Activated CD4-positive, alpha-beta memory T cell treated with anti-CD3 and anti-CD28 coated beads for 36 hours (primary cell): ENCODE measurements at places on chromosomes 13 and 19.
A peak's percentile ranks its signal among the peaks of the same experiment; 100 is the strongest.

DNA sequence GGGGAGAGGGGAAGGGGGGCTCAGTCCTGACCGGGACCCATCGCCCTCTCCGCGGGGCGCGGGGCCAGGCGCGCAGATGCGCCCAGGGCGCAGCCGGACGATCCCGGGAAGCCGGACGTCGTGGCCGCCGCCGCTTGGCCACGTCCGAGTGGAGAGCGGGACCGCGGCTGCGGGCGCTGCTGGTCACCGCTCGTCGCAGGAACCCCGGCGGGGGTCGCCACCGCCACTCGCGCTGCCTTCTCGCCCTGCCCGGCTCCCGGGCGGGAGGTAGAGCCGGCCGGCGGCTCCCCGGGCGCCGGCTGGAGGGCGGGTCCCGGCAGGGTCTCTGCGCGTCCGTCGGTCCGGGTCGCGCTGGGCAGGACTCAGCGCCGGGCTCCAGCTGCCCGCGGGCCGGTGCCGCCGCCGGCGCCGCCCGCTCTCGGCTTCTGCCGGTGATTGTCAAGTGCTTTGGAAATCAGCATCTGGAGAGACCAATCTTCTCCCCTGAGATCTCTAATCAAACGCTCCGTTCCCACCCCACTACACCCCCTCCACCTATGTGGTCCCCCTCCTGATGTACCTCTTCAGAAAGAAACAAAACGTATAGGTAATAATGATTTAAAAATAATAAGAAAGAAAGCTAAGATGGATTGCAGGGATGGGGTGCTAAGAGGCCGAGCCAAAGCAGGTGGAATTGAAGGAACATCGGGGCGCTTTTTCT is 464.4 kb downstream of the ITGBL1 start:
- no peak for DNase-seq

GRCh38 chr13:99085139-99085807 is 107.4 kb upstream of the DOCK9 start:
- DNase-seq: peak; percentile 30

- no peak for DNase-seq
Measured at GRCh38 chr19:6267552-6268381, 12.0 kb downstream of the MLLT1 start.

GRCh38 chr19:1214299-1214861 is 8.8 kb downstream of the STK11 start:
- no peak for DNase-seq

DNA sequence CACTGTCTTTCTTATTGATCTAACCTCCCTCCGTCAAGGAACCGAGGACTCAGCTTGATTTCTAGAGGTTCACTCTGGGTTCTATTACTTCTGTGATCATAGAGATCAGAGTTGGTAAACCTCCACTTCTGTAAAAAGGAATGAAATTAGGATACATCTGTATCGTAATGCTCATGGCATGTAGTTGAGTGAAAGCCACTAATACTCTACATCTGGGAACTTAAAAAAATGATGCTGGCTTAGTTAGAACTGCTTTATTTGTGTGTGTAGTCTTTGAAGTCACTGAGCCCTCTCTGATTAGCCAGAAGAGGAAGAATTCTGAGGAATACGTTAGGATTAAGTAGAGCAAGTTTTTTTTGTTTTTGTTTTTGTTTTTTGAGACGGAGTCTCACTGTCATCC is 140.8 kb downstream of the GGACT start:
- no peak for DNase-seq

DNA sequence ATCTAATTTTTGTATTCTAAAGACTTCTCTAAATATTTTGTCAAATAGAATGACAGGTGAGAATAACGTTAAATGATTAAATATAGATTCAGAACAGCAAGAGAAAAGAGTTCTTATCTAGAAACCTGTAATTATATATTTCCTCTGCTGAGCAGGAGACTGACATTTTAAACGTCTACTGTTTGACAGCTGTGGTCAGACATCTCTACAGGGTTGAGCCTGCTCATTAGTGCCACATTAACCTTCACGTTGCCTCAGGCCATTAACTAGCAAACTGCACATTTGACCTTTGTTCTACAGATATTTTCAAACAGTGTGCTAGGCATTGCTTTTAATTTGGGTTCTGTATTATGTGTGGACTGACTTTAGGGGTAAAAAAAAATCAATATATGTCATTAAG is 347.5 kb downstream of the GPC5 start:
- no peak for DNase-seq

GRCh38 chr19:35429698-35430408 is 18.2 kb upstream of the FFAR2 start:
- no peak for DNase-seq

GRCh38 chr19:29285878-29286277 is 72.9 kb upstream of the UQCRFS1 start:
- DNase-seq: no peak

- no peak for DNase-seq
Measured at GRCh38 chr13:107960301-107960700, 255.0 kb downstream of the LIG4 start.

DNA sequence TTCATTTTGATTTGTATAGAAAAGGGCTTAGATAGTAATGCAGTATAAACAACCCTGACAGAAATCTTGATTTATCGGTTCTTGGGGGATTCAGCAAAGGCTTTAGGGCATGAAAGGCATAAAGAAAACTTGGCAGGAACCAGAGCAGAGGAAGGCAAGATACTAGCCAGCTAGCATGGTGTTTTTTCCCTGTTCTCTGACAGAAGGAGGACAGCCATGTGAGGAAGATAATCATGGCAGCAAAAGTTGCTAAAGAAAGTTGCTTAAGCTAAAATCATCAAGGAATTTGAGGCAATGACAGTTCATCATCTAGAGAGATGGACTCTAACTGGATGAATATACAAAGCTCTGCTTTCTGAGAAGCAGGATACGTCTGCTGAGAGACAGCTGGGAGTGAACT is 294.1 kb downstream of the KCNRG start:
- DNase-seq: no peak

DNA sequence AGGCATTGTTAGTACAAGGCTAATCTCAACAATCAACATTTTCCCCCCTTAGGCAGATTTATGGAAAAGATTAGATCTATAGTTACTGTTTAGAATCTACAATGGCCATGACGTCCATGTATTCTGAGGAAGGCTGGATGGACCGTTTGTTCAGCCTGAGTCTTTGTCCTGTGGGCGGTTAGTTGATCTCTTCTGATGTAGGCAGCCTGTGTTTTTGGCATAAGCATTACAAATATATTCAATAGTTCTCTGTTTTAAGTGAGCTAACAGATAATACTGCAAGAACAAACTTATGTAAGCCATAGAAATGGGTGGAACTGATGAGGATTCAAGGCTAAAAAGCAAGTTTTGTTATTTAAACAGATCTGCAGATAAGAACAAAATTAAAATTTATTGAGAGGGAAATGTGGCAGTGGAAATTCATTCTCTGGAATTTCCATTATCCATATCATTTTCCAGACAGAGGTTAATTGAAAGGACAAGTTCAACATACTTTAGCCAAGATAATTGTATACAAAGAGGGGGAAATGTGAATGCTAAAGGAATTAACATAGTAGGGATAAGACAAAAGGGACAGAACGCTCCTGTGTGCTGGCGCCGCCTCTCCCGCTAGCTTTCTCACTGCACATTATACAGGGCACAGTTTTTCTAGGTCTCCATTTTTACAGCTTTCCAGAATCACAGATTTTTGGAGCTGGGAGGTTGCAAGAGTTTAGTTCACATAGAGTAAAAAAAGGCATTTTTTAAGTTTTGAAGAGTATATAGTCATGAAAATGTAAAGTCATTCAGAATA is 48.6 kb downstream of the FAM124A start:
- no peak for DNase-seq

DNA sequence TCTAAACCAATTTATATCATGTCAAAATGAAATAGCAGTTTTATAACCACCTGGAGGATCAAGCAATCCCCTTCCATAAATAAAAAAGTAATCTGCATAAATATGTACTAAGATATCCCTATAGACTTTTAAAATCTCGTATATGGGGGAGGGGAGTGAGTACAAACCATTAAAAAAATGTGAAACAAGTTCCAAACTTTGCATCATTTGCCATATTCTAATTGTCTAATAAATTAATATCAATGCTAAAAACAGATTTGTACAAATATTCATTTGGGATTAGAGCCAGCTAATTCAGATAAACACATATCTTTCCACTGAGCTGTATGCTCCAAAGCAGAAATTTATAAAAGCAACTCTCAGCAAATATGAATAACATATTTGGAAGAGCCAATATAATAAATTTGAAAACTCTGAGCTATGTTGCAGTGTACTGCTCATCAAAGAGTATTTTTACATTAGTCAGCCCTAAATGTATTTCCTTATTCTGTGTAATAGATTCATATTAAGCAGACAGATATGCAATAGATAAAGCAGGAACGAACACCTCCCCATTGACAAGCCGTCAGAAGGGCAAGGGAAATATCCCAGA is 970.2 kb downstream of the EFNB2 start:
- DNase-seq: no peak

DNA sequence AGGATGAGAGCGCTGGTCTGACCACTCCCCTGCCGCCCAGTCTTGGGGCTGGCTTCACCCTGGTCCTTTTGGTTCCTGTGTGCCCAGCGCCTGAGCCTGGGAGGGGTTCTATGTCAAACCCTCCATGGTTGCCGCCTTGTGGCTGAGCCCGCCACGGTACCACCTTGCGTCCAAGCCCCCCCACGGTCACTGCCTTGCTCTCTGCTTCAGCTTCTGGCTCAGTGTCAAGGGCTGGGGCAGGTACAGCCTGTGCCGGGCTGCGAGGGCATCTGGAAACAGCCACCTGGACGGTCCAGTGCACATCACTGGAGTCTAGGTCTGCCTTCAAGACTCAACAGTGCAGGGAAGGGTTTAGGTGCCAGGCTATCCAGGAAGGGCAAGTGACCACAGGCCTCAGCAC is 14.3 kb upstream of the GALP start:
- DNase-seq: no peak

- no peak for DNase-seq
Measured at GRCh38 chr13:68081061-68081460, 850.9 kb upstream of the PCDH9 start.

- no peak for DNase-seq
Measured at GRCh38 chr19:57321116-57321515, 844 bp downstream of the ZNF543 start.

GRCh38 chr13:30743319-30744055 is 8.1 kb downstream of the ALOX5AP start:
- DNase-seq: peak; percentile 26

- no peak for DNase-seq
Measured at GRCh38 chr13:46057256-46058015, 4.9 kb upstream of the ZC3H13 start.

GRCh38 chr13:48411841-48412531 is 927 bp downstream of the LPAR6 start:
- peak; percentile 42 for DNase-seq

GRCh38 chr13:39185326-39185725 is 147.1 kb downstream of the NHLRC3 start:
- DNase-seq: no peak

- DNase-seq: no peak
Measured at GRCh38 chr13:114321256-114321655, 7.0 kb downstream of the CHAMP1 start.

- DNase-seq: no peak
Measured at GRCh38 chr19:956766-957440, 27.2 kb upstream of the WDR18 start.

DNA sequence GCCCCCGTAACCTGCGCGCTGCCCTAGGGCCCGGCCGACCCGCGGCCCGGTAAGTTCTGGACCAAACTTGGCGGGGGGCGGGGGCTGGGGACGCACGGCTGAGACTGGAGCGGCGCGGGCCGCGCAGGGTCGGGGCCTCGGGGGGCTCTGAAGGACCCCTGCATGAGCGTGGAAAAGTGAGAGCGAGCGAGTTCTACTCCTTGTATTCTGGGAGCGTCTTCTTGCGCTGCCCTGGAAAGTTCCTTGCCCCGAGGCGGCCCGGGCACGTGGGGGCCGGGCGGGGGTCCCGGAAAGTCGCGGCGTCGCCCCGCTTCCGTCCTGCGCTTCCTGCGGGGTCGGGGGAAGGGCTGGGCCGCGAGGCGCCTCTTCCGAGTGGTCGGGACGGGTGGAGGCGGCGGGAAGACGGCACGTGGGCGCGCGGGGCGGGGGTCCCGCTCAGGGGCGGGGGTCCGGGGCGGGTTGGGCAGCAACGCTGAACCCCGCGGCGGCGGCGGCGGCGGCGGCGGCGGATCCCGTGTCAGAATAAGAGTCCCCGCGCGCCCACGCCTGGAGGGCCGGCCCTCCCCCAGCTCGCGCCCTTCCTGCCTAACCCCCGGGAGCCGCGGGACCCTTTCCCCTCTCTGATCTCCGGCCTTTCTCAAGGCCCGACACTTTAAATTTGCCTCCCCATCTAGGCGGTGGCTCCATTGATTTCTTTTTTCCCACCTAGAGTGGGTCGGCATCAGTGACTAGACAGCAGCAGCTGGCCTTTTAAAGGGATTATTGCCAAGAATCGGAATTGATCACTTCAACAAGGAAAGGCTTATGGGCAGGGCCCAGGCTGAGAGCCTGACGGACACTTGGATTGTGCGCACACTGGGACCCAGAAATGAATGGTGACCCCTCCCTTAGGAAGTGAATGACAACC is 749 bp downstream of the GATAD2A start:
- peak; percentile 69 for DNase-seq

DNA sequence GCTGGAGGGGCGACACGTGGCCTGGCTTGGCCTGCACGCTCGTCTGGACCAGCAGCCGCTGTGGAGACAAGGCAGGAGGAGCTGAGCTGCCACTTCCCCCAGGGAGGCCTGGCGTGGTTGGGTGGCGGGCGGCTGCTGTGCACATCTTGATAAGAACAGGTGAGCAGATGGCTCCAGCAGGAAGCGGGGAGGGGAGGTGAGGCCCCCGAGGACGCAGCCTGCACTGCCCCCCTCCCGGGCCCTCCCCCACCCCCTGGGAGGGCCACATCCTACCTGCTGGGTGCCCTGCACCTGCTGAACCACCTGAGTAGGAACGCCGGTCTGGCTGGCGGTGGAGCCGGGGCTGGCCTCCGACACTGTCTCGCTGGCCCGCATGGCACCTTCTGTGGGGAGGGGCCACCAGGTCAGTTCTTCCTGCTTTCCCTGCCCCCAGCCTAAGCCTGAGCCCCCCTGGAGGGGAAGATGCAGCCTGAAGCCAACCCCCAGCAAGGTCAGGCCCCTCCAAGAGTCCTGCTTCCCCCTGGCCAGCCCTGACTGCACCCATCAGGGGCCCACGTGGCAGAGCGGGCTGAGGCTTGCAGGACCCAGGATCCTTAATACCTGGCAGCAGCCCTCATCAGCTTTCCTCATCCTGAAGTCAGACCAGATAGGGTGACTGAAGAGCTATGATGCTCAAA is 22.8 kb downstream of the RFX1 start:
- DNase-seq: no peak
